CD4-positive, alpha-beta T cell treated with Interferon alpha-2 for 1 hour (primary cell): ENCODE measurements at places on chromosomes 16 and 17.

DNA sequence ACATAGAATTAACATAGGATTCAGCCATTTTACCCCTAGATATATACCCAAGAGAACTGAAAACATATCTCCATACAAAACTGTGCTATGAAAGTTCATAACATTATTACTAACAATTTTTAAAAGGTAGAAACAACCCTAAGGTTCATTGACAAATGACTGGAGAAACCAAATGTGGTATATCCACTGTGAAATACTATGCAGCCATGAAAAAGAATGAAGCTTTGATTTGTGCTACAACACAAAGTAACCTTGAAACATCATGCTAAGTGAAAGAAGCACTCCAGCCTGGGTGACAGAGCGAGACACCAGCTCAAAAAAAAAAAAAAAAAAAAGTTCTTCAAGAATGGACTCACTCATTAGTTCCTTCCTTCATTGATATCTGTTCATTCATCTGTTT is 580 bp downstream of the CD300LD start:
- no peak for DNase-seq

- no peak for DNase-seq
These were observed 16.9 kb downstream of the CARHSP1 start for GRCh38 chr16:8851761-8852403.

- DNase-seq = no peak
These were observed 15.5 kb downstream of the TBC1D24 start for GRCh38 chr16:2490190-2491105.

DNA sequence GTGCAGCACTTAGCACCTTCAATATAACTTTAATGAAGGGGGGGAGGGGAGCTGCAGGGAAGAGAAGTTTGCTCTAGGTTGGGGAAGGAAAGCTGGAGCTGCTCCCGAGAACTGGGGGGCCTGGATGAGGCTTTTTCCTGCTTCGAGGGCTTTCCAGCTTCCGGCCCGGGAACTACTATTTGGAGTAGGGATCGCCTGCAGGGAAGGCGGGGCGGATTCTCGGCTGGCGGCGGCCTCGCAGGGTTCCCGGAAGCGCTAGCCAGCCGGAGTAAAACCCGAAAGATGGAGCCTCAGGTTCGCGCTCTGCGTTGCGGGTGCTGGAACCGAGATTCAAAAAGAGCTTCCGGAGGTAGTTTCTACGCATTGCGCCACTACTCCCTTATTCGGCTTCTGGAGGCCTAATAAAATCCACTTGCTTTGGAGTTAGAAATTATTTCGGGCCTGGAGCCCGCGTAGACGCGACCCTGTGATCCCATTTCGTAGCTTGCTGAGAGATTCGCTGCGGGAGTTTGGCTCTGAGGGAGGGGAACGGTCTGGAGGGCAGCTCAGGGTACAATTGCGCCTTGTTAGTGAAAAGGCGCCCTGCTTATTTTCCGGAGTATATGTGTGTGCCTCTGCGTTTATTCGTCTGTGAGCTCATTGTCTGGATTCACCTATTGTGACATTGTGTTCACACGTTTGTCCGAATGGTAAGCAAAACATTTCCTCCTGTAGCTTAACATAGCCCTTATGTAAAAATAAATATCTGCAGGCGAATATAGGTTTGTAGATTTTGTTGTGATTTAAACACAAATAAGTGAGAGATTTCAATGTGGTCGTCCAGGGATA is 652 bp downstream of the PRAC2 start:
- no peak for DNase-seq

DNA sequence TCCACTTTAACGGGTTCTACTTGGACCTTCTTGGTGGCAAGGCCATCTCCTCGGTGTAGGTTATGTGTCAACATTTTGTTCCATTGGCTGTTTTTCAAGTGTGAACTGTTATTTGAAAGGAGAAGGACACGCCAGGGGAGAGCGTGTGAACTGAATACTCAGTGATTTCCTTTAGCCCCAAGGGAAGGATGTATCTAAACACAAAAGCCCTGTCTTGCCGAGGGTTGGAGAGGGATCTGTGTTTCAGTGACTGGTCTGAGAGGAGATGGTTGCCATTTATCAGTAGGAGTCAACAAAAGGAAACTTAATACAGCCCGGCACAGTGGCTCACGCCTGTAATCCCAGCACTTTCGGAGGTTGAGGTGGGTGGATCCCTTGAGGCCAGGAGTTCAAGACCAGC is 50.0 kb downstream of the USP10 start:
- no peak for DNase-seq

DNA sequence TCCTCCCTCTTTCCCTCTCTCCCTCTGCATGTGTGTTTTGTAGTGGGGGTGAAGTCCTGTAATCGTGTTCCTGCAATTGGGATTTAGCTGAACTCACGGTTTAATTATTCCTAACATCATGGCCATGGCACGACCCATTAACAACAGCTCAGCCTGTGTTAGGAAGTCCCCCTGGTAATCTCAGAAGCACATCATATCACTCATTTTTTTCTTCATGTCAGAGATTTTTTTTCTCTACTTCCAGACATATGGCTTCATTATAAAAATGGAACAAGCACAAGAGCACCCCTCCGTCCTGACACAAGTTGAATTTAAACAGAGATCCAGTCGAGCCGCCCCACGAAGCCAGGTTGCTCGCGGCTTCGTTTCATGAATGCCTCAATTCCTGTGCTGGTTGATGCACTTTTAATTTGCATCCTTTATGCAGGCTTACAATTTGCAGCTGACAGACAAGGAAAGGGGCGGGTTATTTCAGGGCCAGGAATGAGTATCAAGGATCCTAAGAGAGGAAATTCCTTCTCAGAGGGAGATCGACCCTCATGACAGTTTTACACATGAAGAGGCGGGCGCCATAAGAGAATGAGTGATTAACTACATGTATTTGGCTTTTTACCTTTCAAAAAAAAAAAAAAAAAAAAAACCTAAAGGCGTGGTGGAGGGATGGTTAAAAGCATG is 192.9 kb downstream of the MAF start:
- DNase-seq = no peak

DNA sequence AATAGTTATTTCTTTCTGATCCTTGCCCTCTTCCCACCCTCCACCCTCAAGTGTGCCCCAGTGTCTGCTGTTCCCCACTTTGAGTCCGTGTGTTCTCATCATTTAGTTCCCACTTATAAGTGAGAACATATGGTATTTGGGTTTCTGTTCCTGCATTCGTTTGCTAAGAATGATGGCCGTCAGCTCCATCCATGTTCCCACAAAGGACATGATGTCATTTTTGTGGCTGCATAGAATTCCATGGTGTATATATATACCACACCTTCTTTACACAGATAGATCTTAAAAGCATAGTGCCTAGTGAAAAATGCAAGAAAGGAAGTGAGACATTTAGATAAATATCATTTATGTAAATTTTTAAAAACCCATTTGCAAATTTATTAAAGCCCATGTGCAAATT is 33.1 kb downstream of the HS3ST2 start:
- DNase-seq = no peak

DNA sequence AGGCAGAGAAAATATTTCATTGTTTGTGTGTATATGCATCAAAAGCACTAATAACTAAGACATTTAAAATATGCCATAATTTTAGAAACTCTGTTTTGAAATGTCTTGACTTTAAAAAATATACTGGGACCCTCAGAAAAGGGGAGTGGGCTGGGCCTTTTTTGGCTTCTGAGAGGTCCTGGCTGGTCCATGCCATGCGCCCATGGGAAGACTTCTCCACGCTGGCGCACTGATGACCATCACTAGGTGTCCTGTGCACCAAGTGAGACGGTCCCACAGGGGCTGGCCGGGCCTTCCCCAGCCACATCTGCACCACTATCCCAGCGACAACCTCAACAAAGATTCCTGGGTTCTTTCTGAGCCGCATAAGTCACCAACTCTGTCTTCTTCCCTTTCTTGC is 27.0 kb upstream of the WFIKKN2 start:
- no peak for DNase-seq

GRCh38 chr17:57629470-57629869 is 115.6 kb downstream of the CCDC182 start:
- DNase-seq = peak; percentile 43

DNA sequence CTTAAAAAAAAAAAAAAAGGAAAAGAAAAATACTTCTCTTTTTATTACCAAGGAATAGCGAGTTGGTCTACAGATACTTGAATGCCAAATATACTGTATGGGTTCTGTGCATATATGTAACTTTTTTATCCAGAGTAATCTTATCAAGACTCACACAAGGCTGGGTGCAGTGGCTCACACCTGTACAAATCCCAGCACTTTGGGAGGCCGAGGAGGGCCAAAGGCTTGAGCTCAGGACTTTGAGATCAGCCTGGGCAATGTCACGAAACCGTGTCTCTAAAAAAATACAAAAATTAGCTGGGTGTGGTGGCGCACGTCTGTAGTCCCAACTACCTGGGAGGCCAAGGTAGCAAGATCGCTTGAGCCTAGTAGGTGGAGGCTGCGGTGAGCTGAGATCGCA is 137.4 kb upstream of the TMEM97 start:
- no peak for DNase-seq

GRCh38 chr17:9020824-9021157 is 519 bp upstream of the NTN1 start:
- no peak for DNase-seq

GRCh38 chr17:10224582-10225195 is 26.3 kb upstream of the GAS7 start:
- DNase-seq = no peak

GRCh38 chr16:63311313-63311712 is 1275.1 kb upstream of the CDH8 start:
- DNase-seq = no peak

- DNase-seq = no peak
These were observed 914.9 kb downstream of the KCNJ2 start for GRCh38 chr17:71084219-71084618.

DNA sequence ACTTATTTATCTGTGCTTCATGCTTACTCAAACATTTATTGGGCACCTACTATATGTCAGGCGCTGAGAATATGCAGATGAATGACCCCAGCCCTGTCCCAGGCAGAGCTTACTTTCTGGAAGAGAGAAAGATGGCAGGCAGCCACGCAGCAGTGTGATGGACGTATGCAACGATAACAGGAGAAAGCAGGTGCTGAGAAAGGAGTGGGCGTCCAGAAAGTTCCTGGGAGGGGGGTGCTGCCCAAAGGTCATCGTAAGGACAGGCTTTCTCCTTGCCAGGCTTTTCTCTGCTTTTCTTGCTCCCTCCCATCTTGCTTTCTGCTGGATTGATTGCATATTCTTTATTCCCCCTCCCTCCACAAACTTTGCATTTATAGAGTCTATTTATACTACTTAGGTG is 124.5 kb downstream of the GAS7 start:
- no peak for DNase-seq

- DNase-seq = no peak
These were observed 62.9 kb downstream of the LMF1 start for GRCh38 chr16:907842-908241.

- DNase-seq = peak; percentile 92
These were observed 4.6 kb downstream of the DHX58 start for GRCh38 chr17:42107597-42108576.

- no peak for DNase-seq
These were observed 76.7 kb downstream of the PLD6 start for GRCh38 chr17:17129466-17129865.

GRCh38 chr17:3712811-3713463 is 10.8 kb upstream of the HASPIN start:
- peak; percentile 33 for DNase-seq

GRCh38 chr17:17325228-17325627 is 22.1 kb downstream of the NT5M start:
- DNase-seq = no peak

GRCh38 chr17:16879686-16880085 is 92.2 kb downstream of the TNFRSF13B start:
- no peak for DNase-seq

DNA sequence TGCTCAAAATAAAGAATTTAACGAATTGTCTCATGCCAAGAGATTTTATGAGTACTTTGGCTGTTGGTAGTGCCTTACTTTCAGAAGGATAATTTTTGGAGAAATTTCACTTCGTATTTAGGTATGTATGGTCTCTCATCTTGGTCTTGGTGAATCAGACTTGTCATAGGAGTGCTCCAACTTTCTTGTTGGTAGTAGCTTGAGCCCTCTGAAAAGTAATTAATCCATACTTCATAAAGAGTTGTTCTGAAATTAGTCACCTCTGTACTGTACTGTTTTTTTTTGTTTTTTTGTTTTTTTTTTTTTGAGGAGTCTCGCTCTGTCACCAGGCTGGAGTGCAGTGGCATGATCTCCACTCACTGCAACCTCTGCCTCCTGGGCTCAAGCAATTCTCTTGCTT is 11.6 kb downstream of the ZNRF1 start:
- DNase-seq = no peak

DNA sequence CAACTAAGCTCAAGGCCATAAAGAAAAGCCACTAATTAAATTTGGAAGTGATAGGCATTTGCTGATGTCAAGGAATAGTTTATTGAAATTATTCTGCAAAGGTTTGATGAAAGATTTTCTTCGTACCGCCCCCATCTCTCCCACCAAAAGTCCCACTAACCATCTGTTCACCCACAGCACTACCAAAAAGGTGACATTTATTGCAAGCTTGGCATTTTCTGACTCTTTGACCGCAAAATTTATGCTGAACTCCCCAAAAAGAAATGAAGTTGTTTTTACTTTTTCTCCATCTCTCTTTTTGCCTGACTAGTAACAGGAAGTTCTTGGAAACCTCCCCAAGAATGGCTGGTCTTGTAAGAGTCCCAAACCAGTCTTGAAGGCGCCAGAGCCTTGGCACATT is 384.9 kb upstream of the SOX9 start:
- DNase-seq = no peak

DNA sequence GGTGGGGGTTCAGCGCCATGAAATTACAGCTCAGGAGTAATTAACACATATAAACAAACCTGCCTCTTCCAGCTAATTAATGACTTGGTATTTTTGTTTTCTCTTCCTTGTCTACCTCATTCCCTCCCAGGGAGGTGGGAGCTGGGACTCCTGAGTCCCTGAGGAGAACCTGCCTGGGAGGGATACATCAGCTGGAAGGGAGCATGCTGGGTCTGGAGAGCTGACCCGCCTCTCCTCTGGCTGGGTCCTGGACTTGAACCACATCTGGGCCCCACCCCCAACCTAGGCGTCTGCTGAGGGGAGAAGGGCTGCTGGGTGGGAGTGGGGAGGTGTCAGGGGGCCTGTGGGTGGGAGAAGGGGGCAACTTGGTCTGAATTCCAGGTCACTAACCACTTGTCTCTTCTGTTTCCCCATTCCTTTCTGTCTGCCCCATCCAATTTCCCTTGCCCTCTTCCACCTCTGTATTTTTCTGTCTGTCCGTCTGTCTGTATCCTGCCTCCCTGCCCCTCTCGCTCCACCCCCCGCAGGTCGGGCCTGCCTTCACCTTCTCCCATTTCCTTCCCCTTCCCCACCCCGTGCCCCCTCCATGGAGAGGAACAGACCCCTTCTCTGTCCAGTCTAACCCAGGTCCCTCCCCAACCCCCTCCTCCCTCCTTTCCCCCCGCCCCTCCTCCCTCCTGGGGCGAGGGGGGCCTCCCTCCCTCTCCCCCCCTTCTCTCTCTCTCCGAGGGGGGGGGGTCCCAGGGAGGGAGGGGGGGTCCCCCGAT is at the start of gene NLGN2:
Gene NLGN2, plus strand, starts transcription at position 361 of the 767 bp plus-strand sequence. CDS start 411 bp downstream, outside the sequence.
- no peak for DNase-seq

GRCh38 chr16:52434224-52434623 is 112.7 kb downstream of the TOX3 start:
- no peak for DNase-seq
